Activated CD4-positive, CD25-positive, alpha-beta regulatory T cell treated with anti-CD3 and anti-CD28 coated beads, Interleukin-2, amount 50 U/mL, for 16 hours (primary cell): ENCODE measurements at places on chromosomes 6 and 20.

GRCh38 chr6:43926634-43927531 lies 156.9 kb downstream of the VEGFA start:
- DNase-seq, result no peak

GRCh38 chr6:127206531-127207095 lies 60.1 kb upstream of the RNF146 start:
- no peak for DNase-seq

DNA sequence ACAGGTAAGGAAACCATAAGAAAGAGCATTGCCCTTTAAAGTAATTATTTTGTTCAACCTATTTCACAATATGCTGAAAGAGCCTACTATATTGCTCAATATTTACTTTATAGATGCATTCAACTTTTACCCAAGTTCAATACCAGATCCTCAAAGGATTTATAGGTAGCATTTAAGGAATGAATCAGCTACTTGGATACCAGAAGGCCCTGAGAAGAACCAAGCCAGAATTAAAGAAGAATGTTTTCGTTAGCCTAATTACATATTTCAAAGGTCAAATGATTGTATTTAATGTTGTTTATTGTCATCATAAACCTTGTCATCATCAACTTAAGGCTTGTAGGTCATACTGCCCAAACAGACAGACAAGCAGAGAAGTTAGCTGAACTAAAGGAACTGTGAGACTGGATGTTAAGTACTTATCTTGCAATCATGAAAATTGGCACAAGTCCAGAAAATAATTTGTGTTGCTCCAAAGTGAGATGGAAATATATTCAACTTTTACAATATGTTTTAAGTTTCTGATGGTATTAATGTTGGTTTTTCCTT lies 636.7 kb downstream of the RFPL4B start:
- no peak for DNase-seq

DNA sequence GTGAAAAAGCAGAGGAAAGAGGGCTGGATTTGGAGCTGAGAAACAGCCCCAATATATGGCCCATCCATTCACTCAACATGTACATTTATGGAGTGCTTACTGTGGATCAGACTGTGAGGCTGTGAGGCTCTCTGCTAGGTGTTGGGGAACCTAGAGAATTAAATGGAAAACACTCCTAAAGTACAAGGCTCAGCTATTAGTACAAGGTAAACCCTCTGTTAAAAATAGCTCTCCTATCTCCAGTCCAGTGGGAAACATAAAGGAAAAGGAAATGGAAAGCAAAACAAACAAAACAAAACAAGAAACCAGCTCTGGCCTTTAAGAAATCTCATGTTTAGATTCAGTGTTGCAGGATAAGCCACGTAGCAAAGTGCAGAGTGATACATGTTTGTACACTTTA lies 35.0 kb downstream of the LY86 start:
- DNase-seq, result no peak

- no peak for DNase-seq
Observed at GRCh38 chr20:53599910-53600632, 6.4 kb upstream of the ZNF217 start.

DNA sequence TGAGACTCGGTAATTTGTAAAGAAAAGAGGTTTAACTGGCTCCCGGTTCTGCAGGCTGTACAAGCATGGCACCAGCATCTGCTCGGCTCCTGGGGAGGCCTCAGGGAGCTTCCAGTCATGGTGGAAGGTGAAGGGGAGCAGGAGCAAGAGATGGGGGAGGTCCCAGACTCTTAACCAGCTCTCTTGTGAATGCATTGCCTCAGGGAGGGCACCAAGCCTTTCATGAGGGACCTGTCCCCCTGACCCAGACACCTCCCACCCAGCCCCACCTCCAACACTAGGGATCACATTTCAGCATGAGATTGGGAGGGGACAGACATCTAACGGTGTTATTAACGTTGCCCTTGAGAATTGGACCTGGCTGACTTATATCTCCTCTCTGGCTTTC lies 68.6 kb downstream of the PTPN1 start:
- no peak for DNase-seq

GRCh38 chr6:8958894-8959511 lies 523.7 kb upstream of the SLC35B3 start:
- DNase-seq, result no peak

DNA sequence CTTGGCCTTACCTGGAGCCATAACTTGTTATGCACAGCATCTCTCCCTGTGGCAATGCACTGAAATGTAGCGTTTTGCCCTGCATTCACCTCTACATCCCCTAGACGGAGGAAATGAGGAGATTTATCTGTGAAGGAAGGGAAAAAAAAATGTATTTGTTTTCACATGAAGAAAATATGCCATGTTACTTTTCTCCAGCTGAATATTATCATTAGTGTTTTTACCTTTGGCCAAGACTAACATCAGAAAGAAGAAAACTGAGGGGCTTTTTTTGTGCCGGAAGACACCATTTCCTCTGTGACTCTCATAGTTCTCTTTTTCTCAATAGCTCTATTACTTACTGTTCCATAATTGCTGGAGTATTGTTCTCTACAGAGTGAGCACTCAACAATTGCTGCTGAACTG lies 280.4 kb downstream of the PTPRK start:
- no peak for DNase-seq

DNA sequence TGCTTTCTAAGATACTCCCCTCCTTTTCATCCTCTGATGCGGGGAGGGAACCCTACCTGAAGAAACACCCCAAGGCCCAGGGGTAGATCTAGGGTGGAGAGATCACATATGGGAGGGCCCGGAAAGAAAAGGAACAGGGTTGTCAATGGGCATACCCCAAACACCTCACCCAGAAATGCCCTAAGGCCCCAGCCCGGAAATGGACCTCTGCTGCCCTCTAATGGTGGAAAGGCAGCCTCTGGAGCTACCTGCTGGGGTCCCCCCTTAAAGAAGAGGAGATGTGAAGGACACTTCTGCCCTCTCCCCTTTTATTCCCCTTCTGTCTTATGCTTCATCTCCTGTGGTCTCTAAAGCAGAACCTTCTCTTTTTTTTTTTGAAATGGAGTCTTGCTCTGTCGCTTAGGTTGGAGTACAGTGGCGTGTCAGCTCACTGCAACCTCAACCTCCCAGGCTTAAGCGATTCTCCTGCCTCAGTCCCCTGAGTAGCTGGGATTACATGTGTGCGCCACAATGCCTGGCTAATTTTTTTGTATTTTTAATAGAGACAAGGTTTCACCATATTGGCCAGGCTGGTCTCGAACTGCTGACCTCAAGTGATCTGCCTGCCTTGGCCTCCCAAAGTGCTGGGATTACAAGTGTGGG lies 458 bp upstream of the ARMC12 start:
- DNase-seq, result peak; percentile 76
